ENCODE measurements at places on chromosomes 1 and 21.

- DNase-seq: no peak
These were observed 85.9 kb downstream of the BCAR3 start for GRCh38 chr1:93595743-93596142.

- DNase-seq: no peak
These were observed 35.3 kb upstream of the BCAR3 start for GRCh38 chr1:93716941-93717368.

DNA sequence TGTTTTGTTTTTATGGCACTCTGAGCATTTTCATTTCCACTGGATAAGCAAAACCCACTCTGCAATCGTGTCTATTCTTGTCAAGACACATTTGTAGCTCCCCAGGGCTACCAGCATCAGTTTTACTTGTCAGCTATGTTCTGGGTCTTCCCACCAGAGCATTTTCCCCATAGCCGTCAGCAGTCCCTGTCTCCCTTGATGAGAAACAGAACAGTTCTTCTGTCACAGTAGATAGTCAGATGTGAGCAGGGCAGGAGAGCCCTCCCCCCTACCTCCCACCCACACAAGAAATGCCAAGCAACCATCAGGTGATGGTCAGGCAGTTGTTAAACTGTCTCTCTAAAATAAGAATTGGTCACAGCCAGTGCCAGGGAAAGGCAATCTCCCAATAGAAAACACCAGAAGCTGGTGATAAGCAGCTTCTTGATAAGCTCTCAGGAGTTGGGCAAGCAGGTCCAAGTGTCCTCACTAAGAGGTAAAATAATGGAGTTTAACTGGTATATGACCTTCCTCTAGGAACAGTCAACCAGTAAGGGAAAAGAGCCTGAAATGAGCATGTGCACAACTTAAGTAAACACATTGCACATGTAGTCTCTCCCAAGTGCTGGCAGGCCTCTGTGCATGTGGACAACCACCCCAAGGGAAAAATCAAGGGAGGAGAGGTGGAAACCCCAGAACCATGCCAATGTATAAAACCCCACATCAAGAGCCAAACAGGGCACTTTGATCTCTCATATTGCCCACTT lies 208.2 kb downstream of the S1PR1 start:
- DNase-seq: no peak

DNA sequence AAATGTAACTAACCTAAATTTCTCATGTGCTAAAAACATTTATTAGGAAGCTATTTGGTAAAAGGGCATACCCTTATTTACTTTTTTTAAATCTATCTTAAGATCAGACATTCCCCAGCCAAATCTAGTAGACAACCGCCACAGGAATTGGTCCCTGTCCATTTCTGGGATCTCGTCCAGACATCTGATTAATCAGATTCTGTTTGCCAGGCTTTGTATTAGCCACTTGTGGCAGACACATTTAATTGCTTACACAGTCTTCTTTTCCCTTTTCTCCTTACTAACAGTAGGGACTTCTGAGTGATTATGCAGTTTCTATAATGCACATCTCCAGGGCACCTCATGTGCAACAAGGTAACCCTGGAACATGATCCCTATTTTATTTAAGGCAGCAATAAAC lies 449.0 kb upstream of the RGS18 start:
- no peak for DNase-seq

- no peak for DNase-seq
These were observed 16.6 kb upstream of the EXOSC10 start for GRCh38 chr1:11116318-11116717.

DNA sequence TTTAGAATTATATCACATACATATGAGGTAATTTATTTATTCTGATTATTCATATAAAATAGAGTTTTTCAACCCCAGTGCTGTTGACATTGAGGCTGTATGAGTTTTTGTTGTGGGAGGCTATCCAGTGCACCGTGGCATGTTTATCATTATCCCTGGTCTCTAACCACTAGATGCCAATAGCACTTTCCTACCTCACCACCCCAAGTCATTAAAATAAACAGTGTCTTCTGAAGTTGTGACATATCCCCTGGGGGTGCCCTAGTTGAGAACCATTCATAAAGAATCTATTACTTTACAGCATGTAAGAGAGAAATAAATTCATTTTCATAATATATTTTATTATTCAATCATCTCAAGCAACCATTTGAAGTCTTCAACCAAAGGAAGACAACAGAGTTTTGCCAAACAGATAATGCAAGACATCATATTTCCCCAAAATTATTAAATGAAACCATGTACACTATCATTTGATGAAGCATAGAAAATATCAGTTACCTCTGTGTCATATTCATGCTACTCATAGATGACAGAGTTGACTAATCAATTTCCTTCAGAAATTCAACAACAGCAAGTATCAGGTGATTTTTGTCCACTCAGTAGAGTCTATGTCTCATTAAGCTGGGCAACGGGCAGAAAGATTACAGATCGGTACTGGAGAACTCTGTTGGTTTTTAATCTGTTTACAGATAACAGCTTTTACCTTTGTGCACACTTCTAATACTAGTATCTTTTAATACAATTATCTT lies 39.5 kb upstream of the RGS1 start:
- no peak for DNase-seq

DNA sequence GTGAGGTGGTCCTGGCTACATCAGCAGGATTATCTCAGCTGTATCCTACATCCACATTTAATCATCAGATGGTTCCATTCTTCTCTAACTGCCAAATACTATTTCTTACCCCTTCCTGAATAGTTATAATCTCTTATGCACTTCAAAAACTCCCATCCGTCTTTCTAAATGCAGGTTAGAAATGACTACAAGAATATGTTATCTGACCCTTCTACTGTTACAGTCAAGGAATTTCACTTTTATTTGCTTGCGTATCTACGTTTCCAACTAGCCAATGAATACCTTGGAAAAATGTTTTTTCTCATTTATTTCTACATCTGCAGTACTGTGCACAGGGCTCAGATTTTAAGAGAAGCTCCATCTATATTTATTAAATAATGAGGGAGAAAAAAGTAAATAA lies 709.9 kb downstream of the KCNT2 start:
- DNase-seq: no peak

- DNase-seq: no peak
These were observed 321.7 kb downstream of the PBX1 start for GRCh38 chr1:164880644-164881043.

- DNase-seq: no peak
These were observed 4.1 kb downstream of the TAGLN2 start for GRCh38 chr1:159921251-159921650.

GRCh38 chr1:46183079-46183847 lies 7.0 kb upstream of the P3R3URF start:
- DNase-seq: no peak

DNA sequence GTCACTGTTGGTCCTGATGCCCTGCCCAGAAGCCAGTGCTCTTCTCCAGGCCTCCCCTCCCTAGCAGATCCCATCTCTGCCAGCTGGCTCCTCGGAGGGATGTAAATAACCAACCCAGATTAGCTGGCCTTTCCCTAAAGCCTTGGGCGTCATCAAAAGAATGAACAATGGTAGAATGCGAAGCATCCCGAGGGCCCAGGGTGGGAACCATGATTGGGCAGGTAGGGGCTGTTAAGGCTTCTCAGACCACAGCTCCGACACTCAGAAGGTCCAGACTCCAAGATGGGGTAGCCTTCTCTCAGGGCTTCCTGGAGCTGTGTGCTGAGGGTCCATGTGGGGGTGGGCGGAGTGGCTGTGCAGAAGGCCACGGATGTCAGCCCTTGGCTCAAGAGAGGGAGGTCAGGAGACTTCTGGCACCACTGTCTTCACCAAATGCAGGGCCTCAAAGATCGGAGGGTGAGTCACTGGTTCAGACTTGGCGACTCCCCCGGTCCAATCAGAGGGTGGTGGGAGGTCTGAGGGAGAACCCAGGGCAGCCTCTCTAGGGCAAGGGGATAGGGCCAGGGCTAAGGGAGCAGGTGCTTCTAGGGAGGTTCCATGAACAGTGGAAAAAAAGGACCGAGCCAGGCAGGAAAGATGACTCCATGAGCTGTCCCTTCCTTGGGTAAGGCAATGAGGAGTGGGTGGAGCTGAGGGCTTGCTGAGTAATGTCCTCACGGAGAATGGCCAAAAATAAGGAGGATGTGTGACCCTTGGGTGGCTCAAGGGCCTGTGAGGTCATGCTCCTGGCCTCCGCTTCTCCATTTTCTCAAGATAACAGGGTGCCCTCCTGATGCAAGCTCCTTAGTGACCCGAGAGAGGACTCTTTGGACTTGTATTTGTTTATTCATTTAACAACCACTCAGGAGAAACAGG lies 58.4 kb upstream of the EPS8L3 start:
- DNase-seq: no peak

DNA sequence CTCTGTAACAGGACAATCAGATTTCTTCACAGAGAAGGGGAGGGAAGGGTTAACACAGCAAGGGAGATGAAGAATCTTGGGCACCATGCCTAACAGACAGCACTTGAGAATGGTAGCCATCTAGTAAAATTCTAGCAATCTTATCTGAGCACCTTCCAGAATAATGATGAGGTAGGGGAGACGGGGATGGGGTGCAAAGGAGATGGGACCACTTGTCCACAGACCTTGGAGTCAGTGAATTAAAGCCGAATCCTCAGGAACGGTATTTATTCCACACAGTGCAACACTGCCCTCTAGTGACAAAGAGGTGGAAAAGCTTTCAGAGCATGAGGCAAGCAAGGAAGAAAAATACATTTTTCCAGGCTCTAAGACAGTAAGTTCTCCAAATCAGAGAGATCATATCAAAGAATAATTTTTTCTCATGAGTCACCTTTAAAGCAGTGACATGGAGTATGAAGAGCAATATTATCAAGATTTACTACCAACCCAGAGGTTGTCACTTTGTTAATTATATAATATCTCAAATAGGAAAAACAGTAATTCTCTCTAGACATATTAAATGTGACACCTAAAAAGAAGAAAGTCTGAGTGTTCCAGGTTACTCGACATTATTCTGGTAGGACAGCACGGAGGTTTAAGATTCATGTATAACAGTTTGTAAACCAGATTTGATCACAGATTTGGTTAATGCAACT lies 43.3 kb upstream of the LPAR3 start:
- DNase-seq: peak; percentile 87

- DNase-seq: no peak
These were observed 59.2 kb downstream of the LYPLAL1 start for GRCh38 chr1:219232890-219233289.

GRCh38 chr1:231026576-231026975 lies 13.5 kb downstream of the FAM89A start:
- DNase-seq: no peak

- no peak for DNase-seq
These were observed 4.8 kb downstream of the SETD4 start for GRCh38 chr21:36055551-36055950.

GRCh38 chr1:42014823-42015222 lies 96.1 kb upstream of the HIVEP3 start:
- DNase-seq: no peak

GRCh38 chr21:33968080-33968994 lies 52.7 kb upstream of the ATP5PO start:
- no peak for DNase-seq

- DNase-seq: no peak
These were observed 1.5 kb upstream of the ARHGEF11 start for GRCh38 chr1:157047062-157047410.

- no peak for DNase-seq
These were observed 10.2 kb downstream of the KCNC4 start for GRCh38 chr1:110220324-110220723.

DNA sequence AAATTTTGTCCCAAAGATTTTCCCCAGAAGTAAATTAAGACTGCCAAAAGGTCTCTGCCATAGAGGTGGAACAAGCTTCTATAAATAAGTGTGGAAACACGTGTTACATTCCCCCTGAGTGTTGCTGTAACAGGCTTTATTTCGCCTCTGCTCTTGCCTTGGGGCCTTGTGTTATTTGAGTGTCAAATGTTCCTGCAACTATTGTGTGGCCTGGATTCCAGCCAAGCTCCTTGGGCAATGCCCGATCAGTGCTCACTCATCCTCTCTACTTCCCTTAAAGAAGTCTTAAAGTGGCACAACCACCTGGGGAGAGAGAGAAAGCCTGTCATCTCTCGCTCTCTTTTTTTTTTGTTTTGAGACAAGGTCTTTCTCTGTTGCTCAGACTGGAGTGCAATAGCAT lies 156.7 kb downstream of the NR5A2 start:
- peak; percentile 47 for DNase-seq

DNA sequence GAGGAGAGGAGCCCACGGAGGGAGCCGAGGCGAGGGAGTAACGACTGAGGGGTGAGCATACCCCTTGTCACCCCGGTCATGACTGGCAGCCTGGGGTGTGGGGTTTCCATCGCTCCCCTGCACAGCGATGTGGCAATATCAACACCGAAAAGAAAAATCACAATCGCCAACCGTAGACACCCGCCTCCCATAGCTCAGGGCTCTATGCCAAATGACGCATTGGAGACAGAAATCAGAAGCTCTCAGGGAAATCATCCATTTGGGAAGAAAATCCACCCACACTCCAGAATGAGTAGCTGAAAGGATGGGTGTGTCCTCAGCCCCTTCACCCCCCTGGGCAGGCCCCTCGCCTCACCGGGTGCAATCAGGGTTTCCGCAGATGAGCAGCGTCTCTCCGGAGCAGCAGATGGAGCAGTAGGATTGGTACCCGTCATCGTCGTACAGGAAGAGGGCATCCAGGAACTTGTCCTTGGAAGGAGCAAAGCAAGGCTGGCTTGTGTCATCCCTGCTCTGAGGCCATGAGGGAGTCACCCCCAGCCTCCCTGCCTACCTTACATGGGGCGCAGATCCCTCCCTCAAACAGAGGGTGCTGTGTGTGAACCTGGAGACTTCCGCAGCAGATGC lies 2.5 kb downstream of the DNMT3L start:
- no peak for DNase-seq

GRCh38 chr1:17520041-17520440 lies 19.5 kb upstream of the ARHGEF10L start:
- no peak for DNase-seq

- peak; percentile 87 for DNase-seq
These were observed 7.5 kb upstream of the SOX13 start for GRCh38 chr1:204065174-204065985.

GRCh38 chr1:43839056-43839455 lies 94.5 kb upstream of the ARTN start:
- DNase-seq: no peak

GRCh38 chr1:107748531-107748930 lies 216.4 kb downstream of the VAV3 start:
- no peak for DNase-seq

DNA sequence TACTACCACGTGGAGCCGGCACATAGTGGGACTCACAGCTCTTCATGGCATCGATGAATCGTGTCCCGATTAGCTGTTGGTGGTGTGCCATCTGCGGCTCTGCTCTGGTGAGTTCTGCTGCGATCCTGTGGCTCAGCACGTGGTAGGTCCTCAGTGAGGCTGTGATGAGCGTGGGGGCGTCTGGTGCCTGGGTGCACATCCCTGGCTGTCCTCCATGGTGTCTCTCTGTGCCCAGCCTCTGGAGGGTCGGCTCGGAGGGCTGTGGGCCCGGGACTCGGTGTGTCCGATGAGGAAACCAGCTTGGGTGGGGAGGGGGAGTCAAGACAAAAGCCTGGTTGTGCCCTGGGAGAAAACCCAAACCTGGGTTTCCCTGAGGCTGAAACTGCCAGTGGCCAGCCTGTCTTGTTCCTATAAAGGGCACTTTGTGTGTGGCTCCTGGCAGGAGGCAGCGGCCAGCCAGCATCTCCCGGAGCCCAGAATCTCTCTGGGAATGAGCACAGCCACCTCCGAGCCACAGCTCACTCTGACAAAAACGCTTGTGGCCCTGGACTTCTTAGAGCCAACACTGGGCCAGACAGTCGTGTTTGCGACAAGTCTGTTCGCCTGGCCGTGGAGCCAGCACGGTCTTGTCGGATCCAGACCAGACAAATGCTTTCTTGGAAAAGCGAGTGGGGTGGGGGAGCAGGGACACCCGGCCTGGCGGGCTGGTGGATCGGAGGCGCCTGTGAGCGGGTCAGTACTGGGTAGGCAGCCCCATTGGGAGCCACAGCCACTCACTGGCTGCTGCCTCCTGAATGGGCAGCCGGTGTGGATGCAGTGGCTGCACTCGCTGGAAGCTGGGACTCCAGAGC lies 31.8 kb downstream of the SPSB1 start:
- peak; percentile 88 for DNase-seq

Measured in midbrain (tissue), 1 donor.